ENCODE measurements at places on chromosomes 11 and 22.

GRCh38 chr11:15468466-15468865 is 353.7 kb downstream of the INSC start:
- DNase-seq = no peak

DNA sequence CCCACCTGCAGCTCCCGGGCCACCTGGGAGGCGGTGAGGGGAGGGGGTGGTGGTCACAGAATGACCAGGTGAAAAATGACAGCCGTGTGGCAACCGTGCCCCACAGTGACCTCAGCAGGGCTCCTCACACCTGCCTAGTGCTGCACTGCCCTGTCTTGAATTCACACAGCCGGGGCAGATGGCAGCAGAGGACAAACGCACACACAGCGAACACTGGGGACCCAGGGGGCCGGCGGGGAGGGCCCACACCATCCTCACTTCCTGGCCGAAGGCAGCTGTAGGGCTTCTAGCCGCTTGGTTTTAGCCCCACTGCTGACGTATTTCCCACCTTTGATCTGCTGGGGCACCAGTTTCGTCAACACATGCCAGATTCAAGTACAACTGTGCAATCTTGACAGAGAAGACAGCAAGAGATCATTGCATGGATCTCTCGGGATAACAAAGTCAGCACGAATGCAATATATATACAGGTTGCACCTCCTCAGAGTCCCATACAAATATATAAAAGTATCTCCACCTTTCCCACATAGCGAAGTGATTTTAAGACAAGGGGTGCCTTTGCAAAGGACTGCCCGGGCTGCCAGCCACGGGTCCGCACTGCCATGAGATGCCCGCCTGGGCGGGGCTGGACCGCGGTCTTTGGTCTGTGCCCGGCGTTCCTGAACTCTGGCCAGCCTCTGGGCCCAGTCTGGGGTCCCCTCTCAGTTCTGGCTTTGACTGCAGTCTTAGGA is 26.9 kb downstream of the TRMU start:
- DNase-seq = no peak

DNA sequence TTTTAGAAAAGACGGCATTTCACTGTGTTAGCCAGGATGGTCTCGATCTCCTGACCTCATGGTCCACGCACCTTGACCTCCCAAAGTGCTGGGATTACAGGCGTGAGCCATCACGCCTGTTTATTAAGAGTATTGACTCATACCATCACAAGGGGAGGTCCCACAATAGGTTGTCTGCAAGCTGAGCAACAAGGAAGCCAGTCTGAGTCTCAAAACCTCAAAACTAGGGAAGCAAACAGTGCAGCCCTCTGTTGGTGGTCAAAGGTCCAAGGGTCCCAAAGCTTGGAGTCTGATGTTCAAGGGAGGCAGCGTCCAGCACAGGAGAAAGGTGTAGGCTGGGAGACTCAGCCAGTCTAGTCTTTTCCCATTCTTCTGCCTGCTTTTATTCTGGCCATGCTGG is 32.8 kb upstream of the LDLRAD3 start:
- no peak for DNase-seq

DNA sequence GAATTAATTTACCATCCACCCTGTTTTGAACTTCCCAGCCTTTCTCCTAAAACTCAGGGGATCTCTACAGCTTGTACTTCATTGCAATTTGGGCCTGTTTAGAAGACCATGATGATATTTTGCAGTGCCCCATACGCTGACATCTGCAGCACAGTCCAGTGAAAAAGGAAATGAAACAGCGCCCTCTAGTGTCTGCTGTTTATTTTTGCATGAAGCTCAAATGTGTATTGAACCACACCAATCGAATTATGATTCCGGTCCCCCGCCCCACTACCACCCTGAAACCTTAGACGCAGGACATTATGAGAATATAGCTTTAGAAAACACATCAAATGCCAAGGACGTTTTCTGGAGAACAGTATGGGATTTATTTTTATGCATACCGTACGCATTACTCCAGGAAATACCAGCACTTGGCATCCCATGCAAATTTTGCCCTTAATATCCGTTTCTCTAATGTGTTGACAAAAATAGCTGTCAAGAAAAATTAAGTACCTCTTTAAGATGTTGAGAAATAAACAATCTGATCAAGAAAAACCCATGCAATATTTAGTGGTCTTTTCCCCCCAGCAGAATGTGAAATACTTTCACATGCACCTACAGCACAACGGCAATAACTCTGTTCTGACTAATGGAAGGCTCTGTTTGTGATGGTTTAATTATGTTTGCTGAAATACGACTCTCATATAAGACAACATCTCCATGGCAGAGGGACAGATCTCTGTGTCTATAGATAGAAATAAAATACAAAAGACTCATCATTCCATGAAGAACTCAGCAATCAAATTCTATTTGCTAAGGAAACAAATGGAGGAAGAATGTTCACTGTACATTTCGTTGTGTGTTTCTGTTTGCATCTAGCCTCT is 93.9 kb downstream of the TECTA start:
- peak; percentile 60 for DNase-seq

- DNase-seq = no peak
These were observed 236.6 kb upstream of the ANO3 start for GRCh38 chr11:26095340-26095739.

- DNase-seq = no peak
These were observed 101.4 kb downstream of the SYT9 start for GRCh38 chr11:7353100-7353499.

DNA sequence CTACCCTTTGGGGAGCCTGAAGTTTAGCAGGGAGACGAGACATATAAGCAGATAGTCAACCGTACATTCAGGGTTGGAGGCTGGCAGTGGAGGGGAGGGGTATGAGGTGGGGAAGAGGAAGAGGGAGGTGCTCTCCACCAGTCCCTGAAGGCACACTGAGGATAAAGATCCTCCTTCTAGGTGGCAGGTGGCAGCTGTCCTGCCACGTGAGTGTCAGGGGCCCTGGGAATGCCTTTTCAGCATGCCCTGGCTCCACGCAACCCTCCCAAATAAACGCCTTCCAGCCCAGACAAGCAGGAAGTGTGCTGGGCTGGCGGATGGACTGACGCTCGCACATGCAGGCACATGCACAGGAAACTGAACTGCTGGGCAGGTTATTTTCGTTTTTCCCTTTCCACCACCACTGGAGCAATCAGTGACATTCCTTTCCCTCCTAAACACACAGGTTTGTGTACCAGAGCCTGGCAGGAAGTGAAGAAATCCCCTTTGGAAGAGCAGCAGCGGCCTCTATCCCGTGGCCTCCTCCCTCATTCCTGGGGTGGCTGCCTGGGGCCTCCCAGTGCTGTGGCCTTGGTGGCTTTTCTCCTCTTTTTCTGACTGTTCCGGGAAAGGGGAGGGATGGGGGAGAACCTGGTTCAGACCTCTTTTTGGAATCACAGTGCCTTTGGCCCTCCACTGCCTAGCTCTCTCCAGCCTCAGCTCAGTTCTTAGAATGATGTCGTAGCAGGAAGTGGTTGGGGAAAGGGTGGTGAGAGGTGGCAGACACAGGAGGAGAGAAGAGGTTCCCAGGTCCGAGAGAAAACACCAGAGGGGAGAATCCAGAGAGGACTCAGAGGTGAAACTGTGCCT is 157.0 kb upstream of the TIMP3 start:
- DNase-seq = no peak

- no peak for DNase-seq
These were observed 529.6 kb downstream of the BRD1 start for GRCh38 chr22:49297871-49298721.

- DNase-seq = no peak
These were observed 60.3 kb downstream of the CECR2 start for GRCh38 chr22:17429516-17429915.

- DNase-seq = no peak
These were observed 100.3 kb downstream of the RRM1 start for GRCh38 chr11:4194889-4195288.

GRCh38 chr11:65448074-65448417 is 25.4 kb downstream of the NEAT1 start:
- no peak for DNase-seq

DNA sequence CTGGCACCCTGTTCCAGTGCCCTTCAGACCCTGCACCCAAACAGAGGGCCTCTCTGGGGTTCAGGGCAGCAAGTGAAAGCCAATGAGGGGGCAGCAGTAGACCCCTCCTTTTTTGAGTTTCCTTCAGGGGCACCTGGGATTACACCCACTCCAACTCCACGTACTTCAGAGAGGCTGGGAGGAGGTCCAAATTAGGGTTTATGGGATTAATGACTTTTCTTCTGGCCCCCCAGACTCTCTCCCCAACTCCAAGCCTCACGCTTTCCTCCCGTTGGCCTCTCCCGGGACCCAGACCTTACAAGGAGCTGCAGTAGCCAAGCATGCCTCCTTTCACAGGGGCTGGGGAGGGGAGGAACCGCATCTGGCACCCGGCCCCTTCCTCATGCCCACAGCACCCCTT is 101.7 kb downstream of the NECTIN1 start:
- no peak for DNase-seq

DNA sequence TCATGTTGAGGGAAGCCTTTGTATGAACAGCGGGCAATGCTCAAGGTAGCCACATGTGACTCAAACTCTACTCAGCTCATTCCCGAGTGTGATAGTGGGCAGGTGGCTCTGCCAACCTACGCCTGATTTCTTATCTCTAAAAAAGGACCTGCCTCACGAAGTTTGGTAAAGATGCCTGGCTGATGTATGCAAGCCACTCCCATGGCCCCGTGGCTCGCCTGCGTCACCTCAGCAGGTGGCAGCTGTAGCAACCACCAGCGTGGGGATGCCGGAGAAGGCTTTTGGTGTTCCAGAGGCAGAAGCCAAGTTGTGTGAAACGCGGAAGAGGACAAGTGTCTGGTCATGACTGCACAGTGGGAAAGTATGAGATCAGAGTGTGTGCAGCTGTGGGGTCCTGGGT is 5.4 kb downstream of the FADS2 start:
- no peak for DNase-seq

- DNase-seq = no peak
These were observed 32.6 kb upstream of the TOLLIP start for GRCh38 chr11:1341928-1342524.

DNA sequence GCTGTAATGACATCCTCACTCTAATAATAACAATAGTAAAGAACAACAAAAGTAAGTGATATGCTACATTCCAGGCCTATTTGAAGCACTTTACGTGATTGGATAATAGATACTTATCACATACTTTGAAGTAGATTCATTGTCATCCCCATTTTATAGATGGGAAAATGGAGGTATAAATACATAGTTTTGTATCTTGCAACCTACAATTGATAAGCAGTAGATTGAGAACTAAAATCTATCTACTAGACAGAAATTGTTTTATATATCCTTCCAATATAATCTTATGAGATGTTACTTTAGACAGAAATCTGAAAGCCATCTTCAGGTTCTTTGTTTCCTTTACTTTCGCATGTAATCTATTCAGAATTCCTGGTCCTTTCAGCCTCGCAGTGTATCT is 104.6 kb upstream of the CD44 start:
- DNase-seq = no peak

- DNase-seq = no peak
These were observed 129.1 kb downstream of the EHF start for GRCh38 chr11:34749666-34750659.

- DNase-seq = no peak
These were observed 110.8 kb downstream of the MORC2 start for GRCh38 chr22:30857791-30858190.

GRCh38 chr11:69799582-69799981 is 19.6 kb downstream of the FGF3 start:
- no peak for DNase-seq

- no peak for DNase-seq
These were observed 72.1 kb downstream of the BARX2 start for GRCh38 chr11:129447654-129448239.

DNA sequence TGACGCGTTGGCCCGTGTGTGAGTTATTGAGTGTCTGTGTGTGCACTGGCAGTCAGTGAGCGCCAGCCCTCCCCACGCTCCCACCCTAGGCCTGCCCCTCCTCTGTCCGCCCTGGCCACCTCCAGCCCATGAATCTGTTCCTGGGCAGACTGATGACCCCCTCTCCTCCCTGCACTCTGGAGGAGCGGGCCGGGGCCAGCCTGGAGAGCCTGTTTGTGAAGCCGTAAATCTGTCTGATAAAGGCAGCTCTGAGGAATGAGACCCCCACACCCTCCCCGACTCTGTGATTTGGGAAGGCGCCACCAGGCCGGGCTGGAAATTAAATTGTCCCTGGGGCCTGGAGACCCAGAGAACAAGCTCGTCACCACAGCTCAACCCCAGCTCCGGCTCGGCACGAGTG is 8.6 kb downstream of the TSSC4 start:
- DNase-seq = no peak

DNA sequence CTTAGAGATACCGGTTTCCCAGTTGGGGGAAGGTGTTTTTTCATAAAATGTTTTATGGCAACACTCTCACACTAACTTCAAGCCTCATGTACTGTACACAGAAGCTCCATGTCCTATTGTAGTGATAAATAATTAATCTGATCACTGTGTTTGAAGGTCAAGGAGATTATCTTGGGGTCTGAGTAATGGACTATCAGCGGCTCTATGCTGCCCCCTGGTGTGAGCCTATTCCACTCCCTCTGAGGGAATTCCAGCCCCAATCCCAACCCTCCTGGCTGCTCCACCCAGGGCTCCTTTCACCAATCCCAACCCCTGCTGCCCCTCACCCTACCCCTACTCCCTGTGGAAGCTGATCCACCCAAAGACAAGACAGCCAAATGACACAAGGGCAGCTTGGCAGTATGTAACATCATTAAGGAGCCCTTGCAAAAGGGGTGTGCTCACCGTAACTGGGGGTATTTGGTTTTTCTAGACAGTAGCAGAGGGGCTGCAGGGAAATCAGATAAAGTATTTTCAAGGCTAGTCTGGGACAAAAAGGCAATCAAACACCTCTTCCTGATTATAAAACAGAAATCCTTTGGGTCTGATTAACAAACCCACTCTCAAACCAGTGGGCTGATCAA is 22.3 kb downstream of the HPS4 start:
- DNase-seq = peak; percentile 13

DNA sequence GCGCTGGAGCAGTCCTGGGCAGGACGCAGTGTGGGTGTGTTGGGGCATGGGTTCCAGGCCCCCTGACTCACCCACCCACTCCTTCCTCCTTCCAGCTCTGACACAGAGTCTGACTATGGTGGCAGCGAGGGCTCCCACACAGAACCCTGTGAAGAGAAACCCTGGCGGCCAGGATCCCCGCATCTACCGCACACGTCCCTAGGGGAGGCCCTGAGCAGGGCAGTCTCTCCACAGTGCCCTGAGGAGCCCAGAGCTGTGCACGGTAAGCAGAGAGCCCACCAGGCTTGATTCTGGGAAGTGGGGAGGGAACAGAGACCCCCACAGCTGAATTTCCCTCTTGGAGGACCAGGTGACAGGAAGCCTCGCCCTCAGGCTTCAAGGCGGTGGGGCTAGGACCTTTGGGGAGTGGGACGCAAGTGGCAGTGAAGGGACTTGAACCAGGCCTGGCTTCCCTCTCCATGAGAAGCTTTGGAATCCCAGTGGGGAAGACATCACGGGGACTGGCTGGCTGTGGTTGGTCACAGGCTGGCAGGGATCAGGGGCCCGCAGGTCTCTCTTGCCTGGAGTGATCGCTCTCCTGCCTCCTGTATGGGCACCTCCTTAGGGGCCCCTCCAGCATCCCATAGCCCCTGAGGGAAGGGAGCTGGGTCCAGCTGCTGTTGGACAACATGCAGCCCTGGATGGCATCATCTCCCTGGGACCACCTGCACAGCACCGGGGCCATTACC is 96.4 kb upstream of the PARVA start:
- no peak for DNase-seq

- DNase-seq = no peak
These were observed 1352.8 kb downstream of the BRD1 start for GRCh38 chr22:48474881-48475280.
